Activated CD4-positive, alpha-beta T cell treated with anti-CD3 and anti-CD28 coated beads, Interleukin-2, amount 50 U/mL, for 24 hours (primary cell): ENCODE measurements at places on chromosomes 4 and X.

- no peak for DNase-seq
Measured at GRCh38 chrX:134632355-134632754, 25.9 kb downstream of the PLAC1 start.

GRCh38 chr4:140719022-140719421, 37.2 kb downstream of the TBC1D9 start:
- no peak for DNase-seq

DNA sequence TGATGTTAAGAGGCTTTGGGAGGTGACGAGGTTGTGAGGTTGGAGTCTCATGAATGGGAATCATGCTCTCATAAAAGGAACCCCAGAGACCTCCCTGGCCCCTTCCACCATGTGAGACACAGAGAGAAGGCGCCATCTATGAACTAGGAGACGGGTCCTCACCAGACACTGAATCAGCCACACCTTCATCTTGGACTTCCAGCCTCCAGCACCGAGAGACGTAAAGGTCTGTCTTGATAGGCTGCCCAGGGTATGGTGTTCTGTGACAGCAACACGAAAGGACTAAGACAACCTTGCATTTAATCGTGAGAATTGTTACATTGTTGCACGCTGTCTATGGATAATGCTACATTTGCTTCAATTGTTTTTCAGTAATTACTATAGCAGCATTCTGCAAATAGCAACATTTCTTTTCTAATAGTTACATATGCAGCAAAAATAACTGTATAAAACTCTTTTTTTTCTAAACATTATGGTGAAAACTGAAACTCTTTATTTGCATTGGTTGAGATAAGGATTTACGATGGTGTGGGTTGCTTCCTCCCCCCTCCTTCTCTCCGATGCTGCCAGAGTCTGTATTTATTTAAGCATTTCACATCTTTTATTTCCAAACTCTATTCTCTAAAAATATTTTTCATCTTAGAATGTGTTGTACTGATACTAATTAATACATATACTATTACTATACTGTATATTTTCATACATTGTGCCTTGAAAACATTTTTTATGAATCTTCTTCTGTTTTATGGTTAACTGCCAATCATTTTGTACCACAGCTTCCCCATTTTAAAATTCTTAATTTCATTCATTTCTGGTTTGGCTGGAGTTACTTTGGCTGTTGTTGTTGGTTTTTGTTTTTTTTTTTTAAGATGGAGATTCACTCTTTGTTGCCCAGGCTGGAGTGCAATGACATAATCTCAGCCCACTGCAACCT, 26.4 kb upstream of the AKAP17A start:
- no peak for DNase-seq

DNA sequence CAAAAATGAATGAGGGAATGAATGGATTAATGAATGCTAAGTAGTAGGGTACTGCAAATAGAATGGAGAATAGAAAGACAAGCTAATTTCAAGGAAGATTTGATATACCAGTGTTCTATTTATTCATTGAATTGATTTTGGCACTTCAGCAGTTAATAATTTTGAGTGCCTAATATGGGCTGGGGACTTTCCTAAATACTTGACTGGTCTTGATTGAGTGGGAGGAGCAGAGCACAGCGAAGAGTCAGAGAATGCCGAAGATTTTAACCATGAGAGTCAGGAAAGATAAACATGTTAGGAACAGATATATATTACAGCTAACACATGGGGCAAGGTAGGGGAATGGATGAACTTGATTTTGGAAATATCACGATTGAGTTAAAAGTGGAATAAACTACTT, 10.6 kb downstream of the IL15 start:
- no peak for DNase-seq

GRCh38 chr4:7753931-7754465, 185.7 kb downstream of the AFAP1 start:
- no peak for DNase-seq

DNA sequence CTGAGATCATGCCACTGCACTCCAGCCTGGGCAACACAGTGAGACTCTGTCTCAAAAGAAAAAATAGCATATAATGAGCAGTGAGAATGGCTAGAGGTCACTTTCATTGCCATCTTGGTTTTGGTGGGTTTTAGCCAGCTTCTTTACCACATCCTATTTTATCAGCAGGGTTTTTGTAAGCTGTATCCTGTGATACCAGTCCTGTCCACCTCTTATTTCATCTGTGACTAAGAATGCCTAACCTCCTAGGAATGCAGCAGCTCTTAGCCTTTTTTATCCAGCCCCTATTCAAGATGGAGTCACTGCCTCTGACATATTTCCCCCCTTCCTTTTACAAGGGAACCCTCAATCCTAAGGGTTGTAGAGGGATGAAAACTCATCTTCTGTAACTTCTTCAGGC, 26.1 kb upstream of the IGFBP7 start:
- DNase-seq: no peak

DNA sequence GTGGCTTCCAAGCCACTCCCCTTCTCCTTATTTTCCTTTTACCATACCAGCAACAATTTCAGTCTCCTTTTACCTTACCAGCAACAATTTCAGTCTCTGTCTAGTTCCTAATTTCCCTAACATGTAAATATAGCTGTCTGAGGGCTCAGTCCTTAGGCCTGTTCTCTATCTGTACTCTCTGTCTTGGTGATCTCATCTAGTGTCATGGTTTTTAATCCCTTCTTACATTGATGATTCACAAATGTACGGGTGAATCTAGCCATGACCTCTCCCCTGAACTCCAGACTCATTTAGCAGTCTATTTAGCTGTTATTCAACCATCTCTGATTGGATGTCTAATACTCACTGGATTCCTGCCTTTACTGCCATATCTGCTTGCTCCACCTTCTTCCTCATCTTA, 7.2 kb downstream of the IL15 start:
- DNase-seq: no peak

GRCh38 chrX:127085939-127086338, 266.4 kb downstream of the PRR32 start:
- DNase-seq: no peak

DNA sequence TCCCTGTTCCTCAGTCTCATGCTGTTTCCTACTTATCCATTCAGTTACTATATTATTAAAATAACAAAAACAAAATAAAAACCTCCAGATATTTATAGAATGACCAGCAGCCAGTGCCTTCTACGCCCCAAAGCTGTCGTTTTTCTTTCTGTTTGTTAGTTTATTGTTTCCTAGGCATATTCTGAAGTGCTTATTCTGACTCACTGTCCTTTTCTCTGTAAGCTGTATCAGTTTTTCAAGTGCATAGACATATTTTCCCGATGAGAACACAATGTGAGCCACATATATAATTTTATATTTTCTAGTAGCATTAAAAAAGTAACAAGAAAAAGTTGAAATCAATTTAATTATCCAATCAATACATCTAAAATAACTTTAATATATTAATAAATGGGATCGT, 2158.6 kb upstream of the TENM3 start:
- no peak for DNase-seq

DNA sequence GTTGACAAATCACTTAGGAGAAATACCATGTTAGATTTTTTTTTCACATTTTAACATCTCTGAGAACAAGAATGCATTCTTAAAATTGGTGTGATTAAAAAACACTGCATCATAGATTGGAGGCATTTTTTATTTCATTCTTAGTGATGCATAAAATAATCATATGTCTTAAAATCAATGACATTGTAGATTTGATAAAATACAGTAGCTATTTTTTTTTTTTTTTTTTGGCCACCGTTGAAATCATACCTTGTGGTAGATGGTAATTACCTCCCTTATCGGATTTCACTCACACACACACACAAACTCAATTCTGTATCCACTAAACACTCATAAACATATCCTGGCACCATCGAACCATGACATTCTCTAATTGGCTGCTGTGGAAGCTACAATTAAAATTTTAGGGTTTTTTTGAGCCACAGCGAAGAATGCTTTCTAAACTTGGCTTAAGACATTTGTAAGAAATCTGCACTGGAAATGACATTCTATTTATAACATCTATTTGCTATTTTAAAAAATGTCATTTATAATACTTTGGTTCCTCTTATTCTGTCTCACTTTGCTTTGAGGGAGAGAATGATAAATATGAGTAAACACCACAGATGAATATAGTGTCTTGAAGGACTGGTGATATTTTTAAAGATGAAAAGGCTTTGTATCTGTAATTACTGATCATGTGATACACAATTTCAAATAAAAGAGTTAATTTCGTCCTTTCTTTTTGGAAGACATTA, 60.1 kb downstream of the CCSER1 start:
- no peak for DNase-seq

DNA sequence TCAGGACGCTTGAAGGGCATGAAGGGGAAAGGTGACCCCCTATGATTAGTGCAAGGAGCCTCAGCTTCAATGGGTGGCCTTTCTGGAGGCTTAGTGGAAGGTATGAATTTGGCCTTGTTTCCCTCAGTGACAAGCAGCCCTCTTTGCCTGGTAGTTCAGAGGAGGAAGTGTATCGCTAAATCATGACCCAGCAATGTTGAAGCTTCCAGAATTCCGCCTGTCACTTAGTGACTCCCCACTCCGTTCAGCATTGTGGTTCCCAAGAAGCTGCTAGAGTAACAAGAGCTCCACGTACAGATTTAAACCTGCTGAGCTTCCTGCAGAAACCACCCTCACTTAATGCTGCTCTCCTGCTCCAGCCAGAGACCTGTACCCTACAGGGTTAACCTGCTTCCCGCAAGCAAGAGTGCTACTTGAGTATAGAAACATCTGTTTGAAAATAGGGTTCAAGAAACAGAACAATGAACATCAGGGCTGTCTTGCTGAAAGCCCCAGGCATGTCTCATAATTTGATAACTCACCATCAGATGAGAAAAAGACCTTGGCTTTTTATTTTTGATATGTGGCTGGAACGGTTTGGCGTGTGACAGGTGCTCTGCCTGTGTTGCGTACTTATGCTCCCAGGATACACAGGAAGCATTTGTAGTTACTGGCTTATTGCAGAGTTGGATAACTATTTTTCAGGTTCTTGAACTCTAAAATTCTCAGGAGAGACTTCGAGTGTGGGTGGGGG, 105.2 kb downstream of the UCHL1 start:
- no peak for DNase-seq

DNA sequence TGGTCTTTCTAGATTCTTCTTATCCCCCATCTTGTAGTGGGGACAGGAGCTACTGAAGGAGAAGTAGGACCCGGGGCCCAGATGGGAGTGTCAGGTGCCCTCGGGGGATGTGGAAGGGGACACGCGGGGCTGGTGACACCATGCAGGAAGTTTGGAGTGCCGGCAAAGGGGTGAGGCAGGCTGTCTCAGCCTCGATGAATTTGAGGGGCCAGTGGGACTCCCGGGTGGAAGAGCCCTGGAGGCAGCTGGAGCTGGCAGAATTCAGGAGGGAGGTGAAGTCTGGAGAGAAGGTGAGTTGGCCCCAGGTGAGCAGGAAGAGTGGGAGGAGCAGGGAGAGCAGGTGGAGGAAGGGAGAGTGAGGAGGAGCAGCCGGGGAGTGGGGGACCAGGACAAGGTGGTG, 101.7 kb downstream of the CPZ start:
- DNase-seq: no peak

- DNase-seq: no peak
Measured at GRCh38 chr4:98260047-98260578, 1.1 kb upstream of the RAP1GDS1 start.

GRCh38 chrX:111823128-111823527, 52.9 kb upstream of the TRPC5OS start:
- no peak for DNase-seq

DNA sequence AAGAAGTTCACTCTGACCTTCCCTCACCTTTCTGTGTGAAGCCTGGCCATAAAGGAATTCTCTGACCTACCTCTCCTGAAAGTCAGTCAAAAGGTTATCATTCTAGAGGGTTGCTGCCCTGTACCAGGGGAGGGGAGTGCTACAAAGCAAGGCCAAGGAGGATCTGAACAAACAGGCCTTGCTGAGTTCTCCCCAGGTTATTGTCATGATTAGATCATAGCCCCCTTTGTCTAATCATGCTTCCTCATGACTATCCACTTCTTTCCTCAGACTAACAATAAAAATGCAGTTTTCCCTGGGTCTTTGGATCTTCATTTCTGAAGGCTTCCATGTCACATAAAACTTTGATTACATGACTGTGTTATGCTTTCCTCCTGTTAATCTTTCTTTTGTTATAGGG, 472.0 kb downstream of the IQCM start:
- no peak for DNase-seq

GRCh38 chr4:11106190-11106589, 322.5 kb downstream of the HS3ST1 start:
- DNase-seq: no peak

DNA sequence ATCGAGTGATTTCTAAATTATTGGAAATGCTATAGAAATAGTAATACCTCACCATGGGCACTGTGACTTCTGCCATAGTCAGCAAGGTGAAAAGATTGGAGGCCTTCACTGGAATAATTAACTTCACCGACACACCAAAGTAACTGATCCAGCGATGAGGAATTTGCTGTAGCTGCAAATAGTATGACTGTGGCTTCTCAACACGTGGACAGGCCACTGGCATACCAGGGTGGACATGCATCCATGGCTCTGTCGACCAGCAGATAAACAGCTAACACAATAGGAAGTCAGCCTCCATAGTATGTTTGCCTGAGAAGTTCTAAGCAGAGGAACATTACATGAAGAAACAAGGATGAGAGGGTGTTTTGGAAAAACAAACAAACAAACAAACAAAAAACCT, 10.9 kb upstream of the FAT4 start:
- DNase-seq: no peak

GRCh38 chrX:57070185-57070984, 51.0 kb downstream of the SPIN2B start:
- no peak for DNase-seq

DNA sequence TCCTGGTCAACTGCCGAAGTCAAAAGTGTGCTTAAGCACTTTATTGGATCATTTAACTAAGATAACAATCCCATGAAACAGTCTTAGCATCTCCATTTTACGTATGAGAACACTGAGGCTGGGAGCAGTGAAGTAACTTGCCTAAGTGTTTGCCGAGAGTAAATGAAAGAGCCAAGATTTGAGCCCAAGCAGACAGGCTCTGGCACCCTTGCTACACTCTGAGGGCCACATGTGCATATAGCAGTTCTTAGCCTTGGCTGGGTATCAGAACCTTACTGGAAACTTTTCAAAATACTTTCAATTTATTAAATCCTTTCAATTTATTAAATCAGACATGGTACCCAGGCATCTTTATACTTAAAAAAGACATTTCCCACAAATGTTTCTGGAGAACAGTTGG, 225.9 kb downstream of the NR3C2 start:
- DNase-seq: no peak

- no peak for DNase-seq
Measured at GRCh38 chr4:61451935-61452334, 251.8 kb downstream of the ADGRL3 start.

GRCh38 chr4:141706445-141706844, 70.1 kb downstream of the IL15 start:
- no peak for DNase-seq
